ENCODE measurements at places on chromosomes 2 and 18.

DNA sequence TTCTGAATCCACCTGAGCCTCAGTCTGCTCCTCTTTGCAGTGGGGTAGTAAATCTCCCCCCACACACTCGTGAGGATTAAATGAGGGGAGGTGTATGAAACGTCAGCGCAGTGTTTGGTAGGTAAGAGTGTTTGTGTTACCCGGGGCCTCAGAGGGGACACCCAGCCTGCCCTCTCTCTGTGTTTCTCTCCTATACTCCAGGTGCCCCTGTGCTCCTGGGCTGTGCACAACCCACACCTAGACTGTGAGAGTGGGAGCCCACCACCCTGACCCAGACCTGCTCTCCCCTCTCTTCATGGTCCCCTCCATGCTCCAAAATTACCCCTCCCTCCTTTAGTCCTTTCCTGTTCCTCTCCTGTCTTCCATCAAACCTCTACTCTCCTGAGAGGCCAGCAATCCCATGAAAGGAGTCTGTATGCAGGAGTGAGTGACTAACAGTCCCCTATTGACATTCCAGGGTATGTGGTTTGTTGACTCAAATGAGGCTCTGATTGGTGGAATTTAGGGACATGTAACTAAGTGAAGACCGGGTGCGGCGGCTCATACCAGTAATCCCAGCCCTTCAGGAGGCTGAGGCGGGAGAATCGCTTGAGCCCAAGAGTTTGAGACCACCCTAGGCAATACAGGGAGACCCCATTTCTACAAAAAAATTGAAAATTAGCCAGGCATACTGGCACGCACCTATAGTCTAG, 10.4 kb downstream of the CIB4 start:
- no peaks in the 10 kb centered on the region for H3K27me3 ChIP-seq
- no peak overlapping the region for H3K27ac ChIP-seq
- no peak for ATAC-seq
- no peaks in the 10 kb centered on the region for H3K36me3 ChIP-seq

DNA sequence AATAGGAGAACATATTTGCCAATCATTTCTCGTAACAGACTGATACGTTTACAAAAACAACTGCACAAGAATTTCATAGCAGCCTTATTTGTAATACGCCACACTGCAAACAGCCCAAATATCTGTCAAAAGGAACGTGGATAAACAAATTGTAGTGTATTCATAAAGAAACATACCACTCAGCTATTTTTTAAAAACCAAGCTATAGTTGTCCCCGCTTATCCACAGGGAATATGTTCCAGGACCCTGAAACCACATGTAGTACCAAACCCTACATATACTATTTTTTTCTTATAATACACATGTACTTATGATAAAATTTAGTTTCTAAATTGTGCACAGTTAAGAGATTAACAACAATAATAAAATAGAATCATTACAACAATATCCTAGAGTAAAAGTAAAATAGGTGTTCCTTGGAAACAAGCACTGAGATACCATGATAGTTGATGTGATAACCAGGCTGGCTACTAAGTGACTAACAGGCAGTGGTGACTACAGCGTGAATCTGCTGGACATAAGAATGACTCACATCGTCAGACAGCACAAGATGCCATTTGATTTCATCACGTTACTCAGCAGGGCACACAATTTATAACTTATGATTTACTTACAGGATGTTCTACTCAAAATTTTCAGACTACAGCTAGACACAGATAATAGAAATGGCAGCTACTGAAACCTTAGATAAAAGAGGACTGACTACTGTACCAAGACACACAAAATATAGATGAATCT, 367.4 kb downstream of the NCKAP5 start:
- ATAC-seq = no peak
- H3K4me3 ChIP-seq = no peak overlapping the region
- H3K36me3 ChIP-seq = no peaks in the 10 kb centered on the region
- H3K4me1 ChIP-seq = no peaks in the 10 kb centered on the region
- no peaks in the 10 kb centered on the region for H3K27me3 ChIP-seq

- H3K4me1 ChIP-seq = peaks cover 11% of the 10 kb centered on the region
- no peaks in the 10 kb centered on the region for H3K36me3 ChIP-seq
- peak; percentile 16 for ATAC-seq
- H3K27ac ChIP-seq = no peak overlapping the region
- peaks cover 74% of the 10 kb centered on the region for H3K27me3 ChIP-seq
- no peak overlapping the region for H3K4me3 ChIP-seq
Observed at GRCh38 chr18:77250926-77251729, 1.5 kb downstream of the GALR1 start.

- H3K4me3 ChIP-seq = peak overlapping the region; percentile 50
- H3K27me3 ChIP-seq = peaks cover 100% of the 10 kb centered on the region
- ATAC-seq = peak; percentile 26
- H3K27ac ChIP-seq = no peak overlapping the region
- H3K36me3 ChIP-seq = no peaks in the 10 kb centered on the region
Observed at GRCh38 chr2:176136374-176137251, 7.1 kb downstream of the HOXD8 start.
